ENCODE measurements at places on chromosomes 16 and 17.

GRCh38 chr16:70588565-70588964, 57.8 kb upstream of the IL34 start:
- DNase-seq, result no peak

- DNase-seq, result no peak
Observed at GRCh38 chr17:9286434-9286833, 265.1 kb downstream of the NTN1 start.

GRCh38 chr17:81543339-81543675, 8.8 kb downstream of the FAAP100 start:
- no peak for DNase-seq

- DNase-seq, result no peak
Observed at GRCh38 chr17:71337938-71338337, 782.9 kb upstream of the SOX9 start.

GRCh38 chr17:74892013-74892841, 1.2 kb downstream of the FADS6 start:
- DNase-seq, result no peak

DNA sequence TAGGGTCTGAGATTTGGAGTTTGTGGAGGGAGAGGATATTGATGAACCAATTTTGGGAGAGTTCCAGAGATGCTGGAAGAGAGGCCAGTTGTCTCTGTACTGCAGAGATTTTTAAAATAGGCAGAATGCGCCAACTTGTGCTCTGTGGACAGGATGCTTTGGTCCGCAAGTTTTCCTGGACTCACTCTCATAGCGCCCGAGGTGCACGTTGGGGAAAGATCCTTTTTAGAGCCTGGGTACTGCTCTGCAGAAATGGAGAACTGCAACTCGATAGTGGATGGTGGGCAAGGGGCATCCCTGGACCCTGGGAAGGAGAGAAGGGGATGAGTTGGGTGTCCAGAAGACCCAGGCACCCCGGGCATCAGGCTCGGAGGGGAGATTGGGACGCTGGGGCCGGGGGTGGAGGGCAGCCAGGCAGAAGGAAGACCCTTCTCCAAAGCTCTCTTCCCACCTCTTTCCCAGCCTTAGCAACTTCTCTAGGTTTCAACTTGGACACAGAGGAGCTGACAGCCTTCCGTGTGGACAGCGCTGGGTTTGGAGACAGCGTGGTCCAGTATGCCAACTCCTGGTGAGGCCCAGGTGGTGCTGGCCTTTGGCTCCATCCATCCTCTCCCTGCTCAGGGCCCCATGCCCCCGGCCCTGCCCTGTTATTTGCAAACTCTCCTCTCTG, 590 bp downstream of the ITGAX start:
- no peak for DNase-seq

- DNase-seq, result no peak
Observed at GRCh38 chr17:12856416-12856815, 67.1 kb downstream of the ARHGAP44 start.

DNA sequence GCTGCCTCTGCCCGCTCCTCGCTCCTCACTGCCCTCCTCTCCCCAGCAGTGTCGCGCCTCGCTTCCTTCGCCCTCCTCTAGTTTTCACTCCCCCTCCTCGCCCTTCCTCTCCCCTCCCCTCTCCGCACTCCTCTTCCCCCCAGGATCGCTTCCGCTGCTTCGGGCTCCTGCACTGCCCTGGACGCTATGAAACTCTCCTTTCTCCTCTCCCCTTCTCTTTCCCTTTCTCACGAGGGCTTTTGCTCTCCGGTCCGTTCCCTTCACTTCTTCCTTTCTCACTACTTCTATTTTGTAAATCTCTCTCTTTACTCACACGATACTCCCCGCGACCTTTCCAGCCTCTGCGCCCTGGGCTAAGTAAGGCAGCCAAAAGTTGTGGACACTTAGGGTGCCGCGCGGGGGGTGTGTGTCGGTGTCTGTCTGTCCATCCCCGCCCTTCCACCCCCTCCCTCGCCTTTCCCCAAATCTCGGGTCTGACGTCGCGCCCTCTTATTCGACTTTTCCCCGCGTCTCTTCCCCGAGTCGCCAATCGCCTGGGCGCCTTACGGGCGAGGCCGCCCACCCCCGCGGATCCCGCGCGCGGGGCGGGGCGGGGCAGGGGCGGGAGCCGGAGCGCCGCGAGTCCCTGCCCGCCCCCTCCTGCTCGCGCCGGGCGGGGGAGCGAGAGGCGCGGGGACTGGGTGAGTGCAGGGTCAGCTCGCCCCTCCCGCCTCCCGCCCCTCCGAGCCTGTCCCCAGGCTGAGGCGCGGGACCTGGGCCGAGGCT, at the start of gene IRX3:
TSS of gene IRX3 (minus strand) at position 422 of the 765 bp plus-strand sequence. CDS start 737 bp downstream, outside the sequence.
- DNase-seq, result peak; percentile 81

GRCh38 chr16:27301236-27301861, 12.4 kb upstream of the IL4R start:
- no peak for DNase-seq

DNA sequence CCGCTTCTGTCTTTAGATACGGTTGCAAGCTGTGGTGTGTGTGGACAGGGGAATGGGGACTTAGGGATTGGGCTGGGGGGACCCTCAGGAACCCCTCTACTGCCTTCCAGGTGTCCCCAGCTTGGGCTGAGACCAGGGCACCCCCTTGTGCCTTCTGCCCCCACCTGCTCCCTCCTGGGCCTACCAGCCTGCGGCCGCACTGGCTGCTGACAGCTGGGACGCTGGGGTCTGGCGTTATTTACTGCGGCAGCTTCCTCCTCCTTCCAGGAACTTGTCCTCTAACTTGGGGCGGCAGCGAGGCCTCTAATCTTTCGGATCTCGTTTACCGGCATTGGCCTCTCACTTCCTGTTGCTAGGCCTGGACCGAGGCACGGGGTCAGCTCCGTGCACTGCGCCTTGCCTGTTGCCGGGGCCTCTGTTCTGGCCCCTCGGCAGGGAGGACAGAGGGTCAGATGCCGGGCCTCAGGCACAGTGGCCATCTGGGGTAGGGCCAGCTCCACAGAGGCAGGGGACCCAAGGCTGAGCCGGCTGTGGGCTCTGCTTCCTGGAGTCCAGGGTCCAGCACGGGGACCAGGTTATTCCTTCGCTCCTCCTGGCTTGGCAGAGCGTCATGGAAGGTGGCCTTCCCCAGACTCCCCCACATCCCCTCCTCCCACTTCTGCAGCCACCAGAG, 31.8 kb downstream of the TMEM235 start:
- no peak for DNase-seq

DNA sequence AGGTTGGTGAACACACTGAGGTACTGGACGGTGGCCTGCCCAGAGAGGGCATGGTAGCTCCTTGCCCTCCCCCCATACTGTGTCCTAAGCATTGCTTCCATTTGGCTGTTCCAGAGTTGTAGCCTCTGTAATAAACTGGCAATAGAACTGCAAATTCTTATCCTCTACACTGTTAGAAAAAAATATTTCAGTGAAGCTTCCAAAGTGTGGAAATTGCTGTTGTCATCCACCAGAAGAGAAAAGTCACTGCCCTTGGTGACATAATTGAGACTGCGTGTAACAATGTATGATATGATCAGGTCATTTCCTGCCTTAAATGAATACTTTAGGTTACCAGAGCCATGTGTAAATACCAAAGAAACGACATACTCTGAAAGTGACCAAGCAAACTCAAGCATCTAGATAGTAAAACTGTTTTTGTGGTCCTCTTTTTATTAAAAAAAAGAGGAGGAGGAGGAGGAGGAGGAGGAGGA, 65.9 kb downstream of the CEP95 start:
- no peak for DNase-seq

Measured in AG08396 (cell line).